ENCODE measurements at places on chromosomes 12 and 14. TPM values are rescaled to one million over a fixed set of nuclear protein-coding genes. Genes with fewer than 3 reads are reported as not detected.

DNA sequence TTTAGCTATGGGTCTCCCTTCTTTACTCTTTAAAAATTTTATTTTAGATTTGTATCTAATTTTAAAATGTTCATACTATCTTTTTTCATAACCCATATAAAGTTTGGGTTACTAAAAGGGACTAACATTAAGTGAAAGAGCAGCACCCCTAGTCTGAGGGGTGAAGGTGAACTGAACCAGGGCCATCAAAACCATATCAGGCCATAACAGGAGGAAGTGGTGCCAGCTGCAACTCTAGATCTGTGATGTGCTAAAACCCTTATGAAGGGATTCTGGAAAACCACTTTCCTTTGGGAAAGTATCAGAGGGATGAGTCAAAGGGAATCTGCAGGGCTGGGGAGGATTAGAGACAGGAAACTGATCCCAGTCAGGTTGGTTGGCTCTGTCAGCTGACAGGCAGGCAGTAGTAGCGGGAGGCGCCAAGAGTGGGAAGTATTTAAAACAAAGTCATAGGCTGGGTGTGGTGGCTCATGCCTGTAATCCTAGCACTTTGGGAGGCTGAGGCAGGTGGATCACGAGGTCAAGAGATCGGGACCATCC is 162.5 kb downstream of the PPM1H start:
- H3K4me3 ChIP-seq: no peak overlapping the region
- no peak overlapping the region for H3K27ac ChIP-seq
- H3K27me3 ChIP-seq: peaks cover 16% of the 10 kb centered on the region
- H3K36me3 ChIP-seq: no peaks in the 10 kb centered on the region

- peak; percentile 11 for DNase-seq
- no peak overlapping the region for H3K4me3 ChIP-seq
- H3K27me3 ChIP-seq: no peaks in the 10 kb centered on the region
- no peaks in the 10 kb centered on the region for H3K4me1 ChIP-seq
- H3K27ac ChIP-seq: no peak overlapping the region
Observed at GRCh38 chr12:45789025-45789424, 59.5 kb downstream of the ARID2 start.

- no peak overlapping the region for H3K27ac ChIP-seq
- no peak for DNase-seq
- no peak overlapping the region for H3K4me3 ChIP-seq
- H3K36me3 ChIP-seq: no peaks in the 10 kb centered on the region
- H3K4me1 ChIP-seq: no peaks in the 10 kb centered on the region
- no peaks in the 10 kb centered on the region for H3K27me3 ChIP-seq
Observed at GRCh38 chr14:24875991-24876878, 173.7 kb downstream of the STXBP6 start.

DNA sequence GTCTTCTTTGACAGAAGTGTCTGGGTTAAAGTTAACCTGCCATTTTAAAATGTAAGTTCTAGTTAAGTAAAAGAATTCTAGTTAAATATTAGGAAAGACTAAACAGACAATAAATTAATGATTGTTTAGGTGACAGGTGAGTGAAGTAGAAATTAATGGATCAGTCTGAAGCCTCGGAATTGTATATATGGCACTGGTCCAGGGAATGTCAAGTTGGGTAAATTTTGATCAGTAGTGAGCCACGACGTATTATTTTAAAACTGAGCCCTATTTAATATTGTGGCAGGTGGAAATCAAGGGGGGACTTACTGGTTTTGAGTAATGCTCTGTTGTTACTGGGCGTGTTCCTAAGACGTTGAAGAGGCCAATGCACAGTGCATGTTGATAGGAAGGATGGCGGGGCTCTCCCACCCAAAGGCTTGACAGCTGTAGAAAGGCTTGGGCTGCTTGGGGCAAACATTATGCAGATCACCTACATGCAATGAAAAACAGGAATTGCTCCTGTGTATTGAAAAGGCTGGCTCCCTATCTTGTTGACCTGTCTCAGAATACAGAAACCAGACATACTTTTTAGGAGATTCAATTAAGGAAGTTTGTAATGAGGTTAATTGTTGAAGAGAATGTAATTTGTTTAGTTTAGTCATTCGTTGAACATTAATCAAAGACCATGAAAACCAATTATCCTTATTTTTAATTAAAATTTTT is 5.9 kb upstream of the PPFIBP1 start:
- H3K4me3 ChIP-seq: no peak overlapping the region
- no peaks in the 10 kb centered on the region for H3K27me3 ChIP-seq
- peaks cover 8% of the 10 kb centered on the region for H3K4me1 ChIP-seq
- no peak for DNase-seq
- H3K27ac ChIP-seq: no peak overlapping the region
- no peaks in the 10 kb centered on the region for H3K36me3 ChIP-seq

The ACOT6 gene
- not detected for total RNA-seq

All from IMR-90 (cell line).